CD4-positive, alpha-beta T cell treated with Interleukin-15 for 1 hour (primary cell): ENCODE measurements at places on chromosomes 1 and 21.

- DNase-seq: no peak
These were observed 25.4 kb downstream of the RGS4 start for GRCh38 chr1:163094589-163094988.

GRCh38 chr21:26365849-26366248, 195.3 kb upstream of the APP start:
- DNase-seq: no peak

- no peak for DNase-seq
These were observed 162.8 kb upstream of the IVNS1ABP start for GRCh38 chr1:185479796-185480195.

DNA sequence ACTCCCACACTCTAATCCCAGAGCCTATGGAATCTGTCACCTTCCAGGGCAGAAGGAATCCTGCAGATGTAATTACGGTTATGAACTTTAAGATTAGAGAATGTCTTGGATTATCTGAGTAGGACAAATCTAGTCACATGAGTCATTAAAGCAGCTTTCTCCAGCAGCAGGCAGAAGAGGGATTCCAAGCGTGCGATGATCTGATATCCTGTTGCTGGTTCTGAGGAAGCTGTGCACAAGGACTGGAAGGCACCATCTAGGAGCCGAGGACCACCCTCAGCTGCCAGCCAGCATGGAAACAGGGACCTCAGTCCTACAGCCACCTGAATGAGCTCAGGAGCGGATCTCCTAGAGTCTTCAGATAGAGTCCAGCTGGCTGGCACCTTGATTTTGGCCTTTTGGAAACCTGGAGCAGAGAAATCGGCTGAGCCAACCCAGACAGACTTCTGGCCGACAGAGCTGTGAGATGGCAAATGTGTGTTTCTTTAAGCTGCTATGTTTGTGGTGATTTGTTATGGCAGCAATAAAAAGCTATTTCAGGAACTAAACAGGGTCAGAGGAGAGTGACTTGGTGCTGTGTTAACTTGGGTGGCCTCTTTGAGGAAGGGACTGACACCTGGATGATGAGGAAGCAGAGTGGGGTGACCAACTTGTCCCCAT, 34.5 kb downstream of the LRRN2 start:
- no peak for DNase-seq

DNA sequence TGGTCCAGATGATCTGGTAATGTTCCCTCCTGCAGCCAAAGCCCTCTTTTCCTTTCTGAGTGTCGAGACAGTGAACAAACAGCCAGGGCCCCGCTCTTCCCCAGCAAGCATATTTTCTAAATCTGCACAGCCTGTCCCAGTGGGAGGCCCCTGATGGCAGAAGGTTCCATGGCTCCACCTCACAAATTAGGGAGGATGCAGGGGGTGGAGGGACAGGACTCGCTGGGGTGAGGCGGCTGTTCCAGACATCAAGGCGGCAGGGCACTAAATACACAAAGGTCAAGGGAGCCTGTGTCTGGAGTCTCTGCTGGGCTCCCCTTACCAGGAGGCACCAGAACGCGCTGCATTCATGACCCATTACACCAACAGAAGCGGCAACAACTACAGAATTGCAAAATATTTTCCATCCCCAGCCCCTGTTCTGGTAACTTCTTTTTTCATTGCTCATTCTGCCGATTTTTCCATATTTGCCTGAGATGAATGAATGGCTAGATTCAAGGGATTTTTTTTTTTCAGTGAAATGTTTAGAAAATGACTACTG, 27.0 kb upstream of the PRELP start:
- no peak for DNase-seq

GRCh38 chr1:16017461-16018303, at the start of gene HSPB7:
Gene HSPB7, minus strand, starts transcription at chr1:16018043. Its CDS starts 80 bp downstream, at chr1:16017963.
- DNase-seq: no peak

DNA sequence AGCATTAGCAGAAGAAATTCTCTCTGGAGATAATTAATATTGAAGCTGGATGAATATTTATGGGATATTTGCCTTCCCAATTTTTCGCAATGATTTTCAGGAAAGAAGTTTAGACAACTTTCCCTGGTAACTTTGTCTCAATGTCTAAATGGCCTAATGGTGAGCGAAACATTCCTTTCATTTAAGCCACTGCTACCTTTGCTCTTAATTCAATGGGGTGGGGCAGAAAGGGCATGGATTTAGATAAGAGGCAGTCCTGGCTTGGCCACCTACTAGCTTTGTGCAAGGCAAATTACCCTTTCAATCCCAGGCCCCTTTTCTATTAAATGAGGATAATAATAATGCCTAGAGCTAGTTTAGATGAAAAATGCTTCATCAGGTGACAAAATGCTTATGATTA, 27.1 kb upstream of the LYST start:
- DNase-seq: no peak

DNA sequence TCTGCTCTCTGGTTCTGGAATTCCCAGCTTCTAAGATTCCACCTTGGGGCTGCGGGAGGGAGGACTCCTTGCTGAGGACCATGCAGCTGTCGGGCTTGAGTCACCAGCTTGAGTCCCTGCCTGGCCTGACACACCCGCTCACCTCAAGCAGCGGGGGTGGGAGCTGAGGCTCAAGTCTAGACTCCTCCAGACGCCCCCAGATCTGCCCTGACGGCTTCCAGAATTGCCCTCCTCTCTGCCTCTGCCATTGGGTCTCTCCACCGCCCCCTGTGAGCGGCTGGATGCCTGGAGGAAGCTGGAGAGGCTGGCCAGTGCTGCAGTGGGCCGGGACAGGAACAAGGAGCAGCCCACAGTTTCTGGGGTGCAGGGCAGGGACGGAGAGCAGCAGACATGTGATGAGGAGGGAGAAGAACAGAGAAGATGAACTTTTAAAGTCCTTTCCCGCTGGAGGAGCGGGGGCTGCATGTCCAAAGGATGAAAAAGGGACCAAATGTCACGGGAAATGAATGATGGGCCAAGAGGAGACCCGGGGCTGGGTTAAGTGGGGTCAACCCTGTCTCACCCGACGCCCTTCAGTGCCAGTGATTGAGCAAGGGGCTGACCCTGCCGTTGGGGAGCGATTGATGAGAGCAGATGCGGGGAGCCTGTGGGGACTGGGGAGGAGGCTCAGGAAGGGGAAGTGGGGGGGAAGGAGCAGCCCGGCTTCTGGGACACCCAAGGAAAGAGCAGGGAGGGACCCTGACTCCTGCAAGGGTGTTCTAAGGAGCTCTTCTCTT, 13.5 kb downstream of the CRABP2 start:
- DNase-seq: no peak

- DNase-seq: no peak
These were observed 5.1 kb upstream of the REG4 start for GRCh38 chr1:119816407-119816806.

GRCh38 chr1:76868154-76868882, 1.0 kb downstream of the ST6GALNAC5 start:
- DNase-seq: no peak

- DNase-seq: no peak
These were observed 19.1 kb upstream of the IKBKE start for GRCh38 chr1:206451134-206451686.

- no peak for DNase-seq
These were observed 48.5 kb downstream of the BACE2 start for GRCh38 chr21:41216486-41216885.

DNA sequence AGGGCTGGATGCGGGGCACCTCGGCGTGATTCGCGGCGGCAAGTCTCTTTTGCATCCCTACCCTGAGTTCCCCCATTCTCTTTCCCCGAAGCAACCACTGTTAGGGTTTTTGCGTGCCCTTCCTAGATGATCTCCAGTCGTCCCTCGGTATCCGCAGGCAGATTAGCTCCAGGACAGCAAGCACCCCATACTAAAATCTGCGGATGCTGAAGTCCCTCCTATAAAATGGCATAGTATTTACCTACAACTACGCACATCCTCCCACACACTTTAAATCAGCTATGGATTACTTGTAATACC, 22.8 kb upstream of the CFAP126 start:
- no peak for DNase-seq

DNA sequence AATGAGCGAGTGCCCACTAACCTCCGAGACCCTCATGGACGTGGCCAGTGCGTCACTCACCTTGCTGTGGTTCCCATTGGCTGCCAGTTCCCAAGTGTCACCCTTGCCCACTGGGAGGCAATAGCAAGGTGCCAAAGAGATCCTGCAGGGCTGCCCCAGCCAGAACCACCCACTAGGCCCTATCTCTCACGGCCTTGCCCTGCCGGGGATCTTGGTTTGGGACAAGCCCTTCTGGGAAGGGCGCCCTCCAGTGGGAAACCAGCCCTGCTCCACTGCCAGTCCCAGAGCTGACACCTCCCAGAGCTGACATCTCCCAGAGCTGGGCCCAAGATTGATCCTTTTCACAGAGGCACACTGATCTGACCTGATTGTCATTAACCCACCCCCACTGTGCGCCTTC, 2.1 kb upstream of the SELENON start:
- DNase-seq: no peak

GRCh38 chr1:209427811-209428210, 155.7 kb upstream of the CAMK1G start:
- no peak for DNase-seq

DNA sequence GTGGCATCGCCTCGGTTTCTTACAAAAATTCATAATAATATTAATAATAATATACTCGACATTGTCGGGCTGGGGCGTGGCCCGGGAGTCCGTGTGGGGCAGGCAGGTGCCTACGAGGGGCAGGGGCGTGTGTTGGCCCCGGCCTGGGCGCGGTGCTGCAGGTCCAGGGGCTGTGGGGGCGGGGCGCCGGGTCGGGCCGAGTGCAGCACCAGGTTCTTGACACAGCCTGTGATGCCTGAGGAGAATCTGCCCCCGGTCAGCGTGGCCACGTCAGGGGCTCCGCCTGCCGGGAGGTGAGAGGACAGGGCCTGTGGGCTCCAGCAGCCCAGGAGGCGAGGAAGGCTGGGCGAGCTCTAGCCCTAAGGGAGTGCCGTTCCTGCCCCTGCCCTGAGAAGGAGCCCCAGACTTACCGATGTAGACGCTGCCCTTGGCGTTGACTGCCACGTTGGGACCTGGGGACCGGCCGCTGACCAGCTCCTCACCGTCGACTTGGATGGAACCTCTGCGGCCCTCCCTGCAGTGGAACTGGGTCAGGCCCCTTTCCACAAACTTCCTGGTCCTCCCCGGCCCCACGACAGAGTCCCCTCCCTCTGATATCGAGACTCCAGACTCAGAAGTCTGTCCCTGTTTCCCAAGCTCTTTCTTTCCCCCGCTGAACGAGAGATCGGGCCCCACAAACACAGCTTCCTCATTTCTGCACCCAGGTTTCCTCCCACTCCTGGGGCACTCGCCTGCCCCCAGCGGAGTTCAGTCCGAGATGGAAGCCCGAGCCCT, 11.3 kb downstream of the LDLRAD2 start:
- no peak for DNase-seq

GRCh38 chr1:1629430-1630190, 2.4 kb upstream of the MMP23B start:
- DNase-seq: peak; percentile 89

DNA sequence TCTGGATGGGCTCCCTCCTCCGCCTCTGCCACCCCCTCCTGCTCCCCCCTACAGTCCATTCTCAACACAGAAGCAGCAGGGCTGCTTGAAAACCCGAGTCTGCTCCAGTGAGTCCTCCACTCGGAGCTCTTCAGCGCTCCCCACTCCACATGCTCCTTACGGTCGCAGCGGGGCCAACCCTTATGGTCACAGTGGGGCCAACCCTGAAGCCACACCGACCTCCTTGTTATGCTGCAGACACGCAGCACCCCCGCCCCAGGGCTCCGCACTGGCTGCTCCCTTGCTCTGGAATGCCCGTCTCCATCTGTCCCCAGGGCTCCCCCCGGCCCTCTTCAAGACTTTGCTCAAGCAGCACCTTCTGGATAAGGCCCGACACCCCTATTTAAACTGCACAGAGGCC, 22.6 kb downstream of the GPR157 start:
- no peak for DNase-seq

DNA sequence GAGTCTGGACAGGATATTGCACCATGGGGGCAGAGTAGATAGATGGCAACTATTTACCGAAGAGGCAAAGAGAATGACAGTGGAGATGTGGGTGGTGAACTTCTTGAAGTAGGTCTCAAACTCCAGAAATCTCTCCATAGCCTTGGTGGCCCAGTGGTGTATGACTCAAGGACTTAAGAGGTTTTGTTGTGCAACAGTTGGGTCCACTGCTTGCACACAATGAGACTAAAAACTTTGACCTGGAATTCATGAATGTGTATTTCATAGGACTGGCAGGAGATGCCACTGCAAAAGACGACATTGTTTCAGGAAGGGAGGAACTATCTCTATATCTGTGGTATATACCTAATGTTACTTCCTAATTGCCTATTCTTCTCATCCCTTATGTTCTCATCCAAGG, 75.9 kb downstream of the ZSCAN20 start:
- DNase-seq: no peak

DNA sequence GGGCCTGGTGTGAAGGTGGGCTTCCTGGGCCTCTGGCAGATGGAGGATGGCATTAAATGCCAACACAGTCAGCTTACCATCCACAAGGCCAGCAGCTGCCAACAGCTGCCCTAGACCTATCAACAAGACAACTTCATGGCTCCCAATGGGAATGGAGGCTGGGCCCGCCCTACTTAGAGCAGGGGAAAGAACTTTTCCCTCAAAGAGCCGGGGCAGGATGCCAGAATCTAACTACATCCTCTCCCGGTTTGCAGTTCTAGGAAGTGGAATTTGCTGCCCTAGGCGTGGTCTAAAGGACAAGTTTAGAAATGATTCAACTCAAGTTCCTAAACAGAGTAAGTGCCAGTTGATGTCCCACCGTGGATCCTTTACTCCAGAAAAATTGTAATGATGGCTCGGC, 13.1 kb downstream of the ICMT start:
- DNase-seq: no peak

- no peak for DNase-seq
These were observed 4.8 kb upstream of the SFN start for GRCh38 chr1:26858160-26858559.

GRCh38 chr1:65840683-65841082, 48.0 kb downstream of the PDE4B start:
- no peak for DNase-seq

- DNase-seq: no peak
These were observed 143.1 kb downstream of the PLPP3 start for GRCh38 chr1:56436296-56436695.

DNA sequence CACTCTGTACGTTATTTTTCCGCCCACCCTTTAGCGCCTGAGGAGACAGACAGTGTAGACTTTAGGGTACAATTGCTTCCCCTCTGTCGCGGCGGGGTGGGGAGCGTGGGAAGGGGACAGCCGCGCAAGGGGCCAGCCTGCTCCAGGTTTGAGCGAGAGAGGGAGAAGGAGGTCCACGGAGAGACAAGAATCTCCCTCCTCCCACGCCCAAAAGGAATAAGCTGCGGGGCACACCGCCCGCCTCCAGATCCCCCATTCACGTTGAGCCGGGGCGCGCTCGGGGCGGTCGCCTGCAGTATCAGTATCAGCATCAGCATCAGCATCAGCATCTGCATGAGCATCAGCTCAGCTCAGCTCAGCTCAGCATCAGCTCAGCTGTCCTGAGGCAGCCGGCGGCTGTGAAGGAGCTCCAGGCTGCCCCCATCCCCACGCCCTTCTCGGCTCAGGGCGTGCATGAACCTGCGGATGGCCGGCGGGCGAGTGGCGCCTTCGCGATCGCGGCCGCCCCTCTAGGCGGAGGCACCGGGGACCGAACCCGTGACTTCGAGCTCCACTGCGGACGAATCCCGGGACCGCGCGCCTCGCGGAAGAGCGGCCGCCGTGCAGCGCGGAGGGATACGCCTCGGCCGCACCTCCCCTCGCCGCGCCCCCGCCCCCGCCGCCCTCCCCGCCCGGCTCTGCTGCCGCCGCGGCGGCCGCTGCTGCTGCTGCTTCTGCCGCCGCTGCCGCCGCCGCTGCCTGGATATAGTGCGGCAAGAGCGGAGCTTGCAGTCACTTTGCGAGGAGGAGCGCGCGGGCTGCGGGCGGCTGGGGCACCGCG, at the start of gene NCAM2:
Gene NCAM2 (plus strand): TSS at position 774 of the 820 bp plus-strand sequence.
- peak; percentile 65 for DNase-seq

- DNase-seq: no peak
These were observed 27.0 kb downstream of the TGFB2 start for GRCh38 chr1:218371927-218372672.
